ENCODE measurements at places on chromosomes 16 and 17.

GRCh38 chr17:78748048-78748729 lies 33.9 kb downstream of the CYTH1 start:
- no peak for DNase-seq

DNA sequence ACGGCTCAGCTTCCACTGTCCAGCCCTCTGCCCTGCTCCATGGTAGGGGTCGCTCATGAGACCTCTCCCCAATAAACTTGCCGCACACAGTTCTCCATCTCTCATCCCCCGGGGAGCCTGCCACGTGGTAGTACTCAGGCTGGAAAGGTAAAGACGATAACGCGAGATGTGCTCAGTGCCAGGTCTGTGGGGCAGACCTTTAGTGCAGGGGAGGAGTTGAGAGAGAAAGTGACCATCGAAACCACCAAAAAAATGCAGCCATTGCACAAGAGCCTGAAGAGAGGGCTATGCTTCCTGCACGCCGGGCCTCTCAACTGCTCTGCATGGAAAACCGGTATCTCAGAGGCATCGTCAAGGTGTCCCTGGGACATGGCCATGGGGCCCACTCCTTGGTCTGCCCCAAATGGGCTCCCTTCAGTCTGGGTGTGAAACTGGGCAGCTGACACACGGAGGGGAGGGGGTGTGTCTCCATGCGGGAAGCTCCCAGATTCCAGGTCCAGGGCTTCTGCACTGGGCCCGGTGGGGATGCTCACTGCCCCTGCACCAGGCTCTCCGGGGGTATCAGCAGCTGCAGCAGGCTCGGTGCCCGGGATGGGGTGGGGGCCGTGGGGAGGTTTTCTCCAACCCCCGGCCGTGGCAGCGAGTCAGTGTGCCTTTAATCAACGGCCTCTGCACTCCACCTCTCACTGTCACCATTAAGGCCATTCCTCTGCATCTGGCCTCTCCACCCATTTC lies 4.7 kb upstream of the AANAT start:
- no peak for DNase-seq

- no peak for DNase-seq
Observed at GRCh38 chr16:57906382-57907316, 64.3 kb downstream of the CNGB1 start.

- no peak for DNase-seq
Observed at GRCh38 chr17:61786088-61786487, 77.2 kb downstream of the BRIP1 start.

- DNase-seq, result peak; percentile 27
Observed at GRCh38 chr16:48366165-48367093, 18.8 kb downstream of the SIAH1 start.

DNA sequence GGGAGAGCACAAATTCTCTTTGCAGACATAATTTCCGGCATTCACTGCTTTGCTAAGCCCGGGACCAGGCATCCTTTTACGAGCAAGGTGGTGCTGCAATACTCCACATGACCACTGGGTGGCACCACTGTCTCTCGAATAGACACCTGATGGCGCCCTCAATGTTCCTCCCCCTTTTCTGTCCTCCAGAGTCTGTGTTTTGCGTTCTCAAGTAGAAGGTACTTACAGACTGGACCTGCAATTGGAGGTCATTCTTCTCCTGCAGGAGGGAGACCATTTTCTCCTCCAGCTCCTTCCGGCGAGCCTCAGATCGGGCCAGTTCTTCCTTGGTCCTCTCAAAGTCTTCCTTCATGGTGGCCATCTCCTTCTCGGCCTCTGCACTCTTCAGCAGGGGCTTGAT lies 45.2 kb downstream of the MYH13 start:
- DNase-seq, result peak; percentile 90

DNA sequence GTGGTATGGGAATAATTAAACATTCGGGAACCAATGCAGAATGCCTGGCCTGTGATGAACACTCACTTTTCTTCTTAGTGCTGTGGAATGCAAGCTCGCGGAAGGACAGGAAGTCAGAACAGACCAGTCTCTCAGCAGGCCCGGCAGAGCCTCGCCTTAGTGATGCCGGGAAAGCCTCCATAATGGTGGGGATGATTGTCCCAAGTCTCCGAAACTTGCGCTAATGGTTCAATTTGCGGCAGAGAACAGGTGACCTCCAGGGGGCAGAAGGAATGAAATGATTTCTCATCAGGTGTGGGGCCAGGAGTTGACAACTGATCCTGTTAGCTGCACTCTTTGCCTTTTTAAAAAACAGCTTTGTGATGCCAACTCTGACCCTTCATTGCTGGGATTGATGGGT lies 170.6 kb downstream of the GSG1L start:
- DNase-seq, result no peak

DNA sequence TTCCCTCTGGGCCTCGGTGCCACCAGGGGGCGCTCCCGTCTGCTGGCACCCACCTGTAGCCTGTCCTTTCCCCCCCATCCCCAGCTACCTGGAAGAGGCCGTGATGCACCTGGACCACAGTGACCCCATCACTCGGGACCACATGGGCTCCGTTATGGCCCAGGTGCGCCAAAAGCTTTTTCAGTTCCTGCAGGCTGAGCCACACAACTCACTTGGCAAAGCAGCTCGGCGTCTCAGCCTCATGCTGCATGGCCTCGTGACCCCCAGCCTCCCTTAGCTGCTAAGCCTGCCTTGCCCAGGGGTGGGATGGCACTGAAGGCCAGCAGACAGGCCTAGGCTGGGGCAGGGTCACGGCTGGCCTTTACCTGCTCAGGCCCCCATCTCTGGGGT lies 818 bp upstream of the NRN1L start:
- peak; percentile 75 for DNase-seq

GRCh38 chr16:47884116-47884725 lies 271.6 kb downstream of the ABCC12 start:
- no peak for DNase-seq

DNA sequence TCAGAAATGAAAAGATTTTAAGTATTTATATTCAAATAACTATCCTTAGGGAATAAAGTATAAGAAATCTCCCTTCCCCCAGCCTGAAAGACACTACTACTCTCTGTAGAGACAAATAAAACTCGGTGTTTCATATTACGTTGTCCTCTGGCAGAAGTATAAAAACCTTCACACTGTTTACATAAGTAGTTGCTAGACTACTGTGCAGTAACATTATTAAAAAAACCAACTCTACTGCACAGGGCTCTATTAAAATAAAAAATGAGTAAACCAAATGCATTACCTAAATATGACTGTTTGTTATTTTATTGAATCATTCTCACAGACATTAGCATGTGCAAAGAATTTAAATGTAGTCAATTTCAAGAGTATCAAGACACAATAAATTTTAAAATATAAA lies 67.4 kb downstream of the MED13 start:
- no peak for DNase-seq

Data from glutamatergic neuron (in vitro differentiated cells).